ENCODE measurements at places on chromosomes 13 and 19. TPM values are rescaled to one million over a fixed set of nuclear protein-coding genes. Genes with fewer than 3 reads are reported as not detected.

PTPRH gene
- 2.3 TPM for total RNA-seq

GRCh38 chr13:34039678-34040077 is 221.7 kb downstream of the RFC3 start:
- DNase-seq: no peak

DNA sequence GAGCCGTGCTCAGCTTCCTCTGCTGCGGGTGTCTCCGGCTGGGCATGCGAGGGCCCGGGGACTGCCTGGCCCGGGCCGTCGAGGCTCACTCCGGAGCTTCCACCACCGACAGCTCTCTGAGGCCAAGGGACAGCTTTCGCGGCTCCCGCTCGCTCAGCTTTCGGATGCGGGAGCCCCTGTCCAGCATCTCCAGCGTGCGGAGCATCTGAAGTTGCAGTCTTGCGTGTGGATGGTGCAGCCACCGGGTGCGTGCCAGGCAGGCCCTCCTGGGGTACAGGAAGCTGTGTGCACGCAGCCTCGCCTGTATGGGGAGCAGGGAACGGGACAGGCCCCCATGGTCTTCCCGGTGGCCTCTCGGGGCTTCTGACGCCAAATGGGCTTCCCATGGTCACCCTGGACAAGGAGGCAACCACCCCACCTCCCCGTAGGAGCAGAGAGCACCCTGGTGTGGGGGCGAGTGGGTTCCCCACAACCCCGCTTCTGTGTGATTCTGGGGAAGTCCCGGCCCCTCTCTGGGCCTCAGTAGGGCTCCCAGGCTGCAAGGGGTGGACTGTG is 1.2 kb downstream of the S1PR4 start:
- peak; percentile 47 for DNase-seq

GRCh38 chr13:43124490-43124889 is 101.1 kb downstream of the DNAJC15 start:
- no peak for DNase-seq

GRCh38 chr13:34078334-34078999 is 260.5 kb downstream of the RFC3 start:
- DNase-seq: no peak

GRCh38 chr13:37107456-37107855 is 2.0 kb upstream of the CSNK1A1L start:
- no peak for DNase-seq

DNA sequence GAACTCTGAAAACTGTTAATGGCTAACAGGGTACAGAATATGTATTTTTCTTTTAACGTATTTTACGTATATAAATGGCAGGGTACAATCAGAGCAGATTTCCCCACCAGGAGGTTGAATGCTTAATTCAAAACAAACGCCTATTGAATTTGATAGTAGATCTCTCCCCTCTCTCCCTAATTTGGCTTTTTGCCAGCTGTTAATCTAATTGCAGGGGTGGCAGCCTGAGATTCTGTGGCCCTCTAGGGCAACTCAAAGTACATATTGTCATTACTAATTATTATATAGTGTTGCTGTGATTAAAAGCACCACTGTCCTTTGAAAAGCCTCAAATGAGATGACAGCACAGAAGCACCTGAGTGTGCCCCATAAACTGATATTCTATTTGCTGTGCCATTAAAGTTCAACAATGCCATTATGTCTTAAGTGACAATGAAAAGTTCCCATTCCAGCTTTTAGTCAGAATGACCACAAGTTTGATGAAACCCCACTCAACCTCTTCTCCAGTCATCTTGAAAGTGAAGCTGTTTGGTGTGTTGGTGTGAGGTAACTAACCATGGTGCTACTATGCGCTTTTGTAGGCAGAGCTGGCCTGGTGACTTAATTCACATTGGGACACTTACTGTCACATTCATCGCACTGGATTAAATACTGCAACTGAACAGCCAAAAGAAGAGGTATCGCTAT is 351.4 kb downstream of the KCNRG start:
- no peak for DNase-seq

DNA sequence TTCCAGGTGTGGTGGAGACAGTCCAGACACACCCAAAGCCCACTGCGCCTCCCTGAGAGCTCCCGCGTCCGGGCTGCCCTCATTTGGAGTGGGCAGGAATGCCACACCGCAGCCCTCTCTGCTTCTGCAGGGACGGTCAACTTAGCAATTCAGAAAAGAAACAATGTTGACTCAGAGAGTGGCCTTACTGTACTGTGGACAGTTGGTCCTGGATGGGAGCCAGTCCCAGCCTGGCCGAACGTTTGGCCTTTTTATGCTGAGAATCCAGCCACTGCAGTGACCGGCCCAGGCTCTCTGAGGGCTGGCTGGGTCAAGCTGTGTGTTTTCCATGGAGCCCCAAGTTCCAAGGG is 7.2 kb downstream of the GAS6 start:
- peak; percentile 51 for DNase-seq

DNA sequence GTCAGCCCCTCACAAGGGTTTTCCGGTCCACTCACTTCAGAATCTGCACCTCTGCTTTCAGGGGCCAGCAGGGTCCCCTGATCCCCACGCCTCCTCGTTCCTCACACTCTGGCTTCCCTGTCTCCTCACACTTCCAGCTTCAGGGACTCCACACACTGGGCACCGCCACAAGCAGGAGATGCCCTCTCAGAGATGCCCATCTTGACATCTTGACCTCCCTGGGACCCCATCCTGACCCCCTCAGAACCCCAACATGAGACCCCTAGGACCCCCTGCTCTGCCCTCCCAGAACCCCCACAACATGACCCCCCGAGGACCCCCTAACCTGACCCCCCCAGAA is 2.7 kb downstream of the MAP2K2 start:
- no peak for DNase-seq

- DNase-seq: no peak
Observed at GRCh38 chr13:45863709-45864590, 12.4 kb upstream of the SIAH3 start.

DNA sequence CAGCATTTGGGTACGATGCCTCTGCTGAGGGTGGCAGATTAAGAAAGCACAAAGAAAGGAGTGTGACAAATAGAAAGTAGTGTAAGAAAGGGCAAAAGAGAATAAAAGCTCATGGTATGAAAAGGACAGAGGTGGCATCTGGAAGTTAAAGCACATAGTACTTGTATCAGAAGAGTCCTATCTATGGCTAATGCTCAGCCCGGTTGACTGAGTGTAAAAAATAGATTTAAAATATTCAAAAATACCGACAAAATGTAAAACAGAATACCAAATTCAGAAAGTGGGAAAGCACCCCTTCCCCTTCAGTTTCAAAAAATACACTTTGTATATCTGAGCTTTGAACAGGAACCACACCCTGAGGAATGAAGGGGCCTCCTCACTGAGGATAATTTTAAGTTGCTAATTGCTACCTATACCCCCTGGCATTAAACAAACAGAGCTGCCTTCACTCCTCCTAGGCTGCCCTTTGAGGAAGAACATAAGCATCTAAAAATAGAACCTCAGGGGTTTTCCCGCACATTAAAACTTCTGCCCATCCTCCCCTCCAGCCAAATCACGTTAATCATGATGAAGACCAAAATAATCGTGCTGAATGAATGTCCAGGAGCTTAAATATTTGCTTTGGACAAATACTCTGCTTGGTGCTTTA is 43.3 kb downstream of the DLEU7 start:
- no peak for DNase-seq

DNA sequence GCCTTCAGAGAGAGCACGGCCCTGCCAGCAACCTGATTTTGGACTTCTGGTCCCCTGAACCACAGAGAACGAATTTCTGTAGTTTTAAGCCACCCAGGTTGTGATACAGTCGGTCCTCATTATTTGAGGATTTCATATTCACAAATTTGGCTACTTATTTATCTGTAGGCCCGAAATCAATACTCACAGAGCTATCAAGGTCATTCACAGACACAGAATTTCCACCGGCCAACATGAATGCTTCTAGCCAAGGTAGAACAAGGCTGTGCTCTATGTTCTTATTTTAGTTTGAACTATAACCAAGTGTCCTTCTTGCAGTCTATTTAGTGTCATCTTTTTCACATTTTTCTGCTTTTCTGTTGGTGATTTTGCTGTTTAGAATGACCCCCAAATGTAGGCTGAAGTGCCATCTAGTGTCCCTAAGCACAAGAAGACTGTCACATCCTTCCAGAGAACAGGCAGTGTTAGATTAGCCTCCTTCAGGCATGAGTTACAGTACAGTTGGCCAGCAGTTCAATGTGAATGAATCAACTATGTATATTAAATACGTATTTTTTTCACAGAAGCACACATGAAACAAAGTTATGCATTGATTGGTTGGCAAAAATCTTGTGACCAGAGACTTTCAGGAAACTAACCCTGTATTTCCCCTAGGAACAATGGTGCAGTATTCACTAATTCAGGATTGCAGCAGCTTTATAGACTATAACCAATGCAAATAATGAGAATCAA is 63.5 kb downstream of the C13orf42 start:
- no peak for DNase-seq

TNFSF9 gene
- total RNA-seq: 1.3 TPM

- no peak for DNase-seq
Observed at GRCh38 chr13:77733674-77734073, 36.2 kb downstream of the SLAIN1 start.

GRCh38 chr13:73607489-73608156 is 526.6 kb downstream of the KLF12 start:
- DNase-seq: no peak

DMKN gene
- 182 TPM for total RNA-seq

CBY2 gene
- total RNA-seq: 0.62 TPM

TMEM255B gene
- 0.70 TPM for total RNA-seq

DKKL1 gene
- 4.3 TPM for total RNA-seq

DNA sequence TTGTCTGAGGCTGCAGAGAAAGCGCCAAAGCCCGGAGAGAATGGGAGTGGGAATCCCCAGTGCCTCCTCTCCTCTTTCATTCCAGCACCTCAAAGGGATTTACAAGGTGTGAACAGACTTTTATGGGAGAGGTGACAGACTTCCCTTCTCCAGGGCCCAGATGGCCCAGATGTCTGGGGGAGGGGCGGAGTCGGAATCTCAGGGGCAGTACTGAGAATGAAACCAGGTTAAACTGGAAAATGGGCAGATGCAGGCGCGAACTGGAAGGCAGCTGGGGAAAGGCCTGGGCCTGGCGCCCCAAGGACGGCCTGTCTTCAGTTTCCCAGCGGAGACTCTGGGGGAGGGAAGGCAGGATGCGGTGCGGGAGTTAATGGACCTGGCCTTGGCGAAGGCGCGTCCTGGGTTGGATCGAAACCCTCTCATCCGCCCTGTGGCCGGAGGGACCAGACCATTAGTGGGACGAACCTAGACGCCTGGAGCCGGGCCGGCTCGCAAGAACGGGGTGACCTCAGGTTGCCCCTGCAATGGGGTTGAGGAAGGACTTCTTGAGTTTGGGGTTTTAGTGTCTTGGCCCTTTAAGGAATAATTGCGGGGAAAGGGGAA is 592 bp upstream of the TRIP10 start:
- peak; percentile 60 for DNase-seq

- DNase-seq: peak; percentile 27
Observed at GRCh38 chr13:91346850-91347201, 661 bp upstream of the MIR17HG start.

GRCh38 chr13:40398065-40398464 is 268.4 kb downstream of the FOXO1 start:
- no peak for DNase-seq

DNA sequence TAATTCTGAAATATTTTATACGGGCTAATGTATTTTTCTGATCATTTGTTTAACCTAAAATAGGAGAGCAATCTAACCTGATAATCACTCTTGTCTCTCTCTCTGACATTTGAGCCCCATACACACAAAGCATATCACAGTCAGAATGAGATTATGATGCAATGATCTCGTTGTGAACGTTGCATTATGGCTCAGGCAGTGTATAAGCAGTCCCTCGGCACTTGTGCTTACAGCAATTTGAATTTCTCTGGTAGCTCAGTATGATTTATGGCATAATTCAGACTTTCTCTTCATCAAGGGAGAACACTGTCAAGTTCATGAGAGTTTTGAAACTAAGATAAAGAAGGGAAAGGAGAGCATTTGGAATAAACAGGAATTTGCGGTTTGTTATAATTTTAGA is 256.1 kb downstream of the DACH1 start:
- DNase-seq: no peak

- no peak for DNase-seq
Observed at GRCh38 chr19:41364524-41365391, 809 bp upstream of the B9D2 start.

DNA sequence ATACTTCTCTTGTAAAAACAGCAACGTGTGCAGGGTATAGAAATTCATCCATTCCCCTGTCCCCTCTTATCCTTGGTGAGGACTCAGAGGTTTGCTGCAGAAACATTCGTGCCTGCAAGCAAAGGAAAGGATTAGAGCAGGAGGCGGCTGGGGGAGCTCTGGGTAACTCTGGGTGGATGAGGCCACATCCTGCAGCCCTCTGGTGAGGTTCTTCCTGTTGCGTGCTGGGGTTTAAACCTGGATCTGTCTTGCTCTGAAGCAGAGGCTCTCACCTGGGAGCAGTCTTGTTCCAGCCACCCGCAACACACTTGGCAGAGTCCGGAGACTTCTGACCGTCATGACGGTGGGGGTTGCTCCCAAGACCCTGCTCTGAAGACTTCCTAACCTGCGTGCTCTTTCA is 69.2 kb downstream of the ATP11A start:
- no peak for DNase-seq

PPAN gene
- 52.9 TPM for total RNA-seq

GRCh38 chr19:6047256-6047655 is 63.0 kb downstream of the RFX2 start:
- DNase-seq: no peak

GRCh38 chr19:45746866-45747265 is 13.6 kb downstream of the MEIOSIN start:
- no peak for DNase-seq

DNA sequence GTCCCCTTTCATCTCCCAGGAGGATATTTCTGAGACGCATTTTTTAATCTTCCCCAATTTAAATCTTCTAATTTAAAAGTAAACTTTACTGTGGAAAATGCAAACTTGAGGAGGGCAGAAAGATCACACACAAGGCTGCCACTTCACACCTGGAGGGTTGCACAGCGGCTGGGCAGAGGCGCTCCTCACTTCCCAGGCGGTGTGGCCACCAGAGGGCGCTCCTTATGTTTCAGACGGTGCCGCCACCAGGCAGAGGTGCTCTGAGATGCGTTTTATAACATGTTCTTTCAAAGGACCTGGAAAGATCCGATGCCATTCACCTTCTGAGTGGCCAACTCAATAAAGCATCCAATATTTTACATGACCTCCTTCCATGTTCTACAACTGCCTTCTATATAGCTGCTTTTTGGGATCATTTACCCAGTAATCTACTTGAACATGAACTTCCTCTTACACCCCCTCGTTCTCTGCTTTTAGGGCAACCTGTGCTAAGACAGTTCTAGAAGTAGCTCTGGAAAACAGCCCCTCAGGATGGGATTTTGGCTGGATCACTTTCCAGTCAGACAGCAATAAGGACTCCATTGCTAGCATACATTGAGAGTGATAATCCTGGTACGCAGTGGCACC is 14.8 kb upstream of the MTUS2 start:
- peak; percentile 66 for DNase-seq

KATNAL1 gene
- total RNA-seq: 12.1 TPM

GRCh38 chr13:95060014-95060519 is 241.2 kb downstream of the ABCC4 start:
- DNase-seq: no peak
